Spleen (tissue), 13 donors: ENCODE measurements at places on chromosomes 16 and 17. TPM values are rescaled to one million over a fixed set of nuclear protein-coding genes. Genes with fewer than 3 reads are reported as not detected.

- no peak for DNase-seq
Measured at GRCh38 chr16:76277460-76278030, 344 bp downstream of the CNTNAP4 start.

- DNase-seq = no peak
Measured at GRCh38 chr17:6589266-6589946, 33.1 kb upstream of the PITPNM3 start.

DNA sequence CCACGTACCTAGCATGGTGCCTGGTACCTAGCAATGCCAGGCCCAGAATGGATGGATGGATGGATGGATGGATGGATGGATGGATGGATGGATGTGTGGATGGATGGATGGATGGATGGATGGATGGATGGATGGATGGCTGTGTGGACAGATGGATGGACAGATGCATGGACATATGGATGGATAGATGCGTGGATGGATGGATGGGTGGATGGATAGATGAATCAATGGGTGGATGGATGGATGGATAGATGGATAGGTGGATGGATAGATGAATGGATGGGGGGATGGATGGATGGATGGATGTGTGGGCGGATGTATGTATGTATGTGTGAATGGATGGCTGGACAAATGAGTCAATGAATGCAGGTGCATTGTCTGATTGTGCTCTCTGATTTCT lies 12.6 kb downstream of the GPR139 start:
- no peak for DNase-seq

GRCh38 chr17:59616253-59616920 lies 3.3 kb upstream of the CLTC start:
- no peak for DNase-seq

- DNase-seq = no peak
Measured at GRCh38 chr16:79097771-79098170, 502.8 kb downstream of the MAF start.

DNA sequence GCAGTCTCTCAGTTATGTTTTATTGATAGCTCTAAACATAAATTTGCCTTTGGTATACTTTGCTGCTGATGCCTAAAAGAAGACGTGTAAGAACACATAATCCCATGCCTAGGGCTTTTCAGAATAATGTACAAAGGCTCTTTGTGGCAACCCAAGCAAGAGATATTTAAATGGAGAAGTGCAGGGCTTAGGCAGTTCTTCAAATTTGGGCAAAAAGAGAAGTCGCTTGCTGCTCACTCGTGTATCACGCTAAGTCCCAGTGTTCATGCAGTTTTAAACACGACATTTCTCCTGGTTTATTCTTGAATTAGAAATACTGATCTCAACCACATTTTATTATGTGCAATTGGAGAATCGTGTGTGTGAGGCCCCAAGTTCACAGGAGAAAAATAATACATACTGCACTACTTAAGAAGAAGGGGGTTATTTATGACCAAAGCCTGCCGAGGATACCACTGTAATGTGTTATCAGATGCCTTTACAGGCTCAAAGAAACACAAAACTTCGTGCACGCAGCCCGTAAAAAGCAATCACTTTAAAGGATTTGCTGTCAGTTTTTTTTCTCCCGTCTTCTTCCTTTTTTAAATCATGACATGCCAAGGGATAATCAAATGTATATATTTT lies 22.5 kb upstream of the IRX6 start:
- DNase-seq = no peak

DNA sequence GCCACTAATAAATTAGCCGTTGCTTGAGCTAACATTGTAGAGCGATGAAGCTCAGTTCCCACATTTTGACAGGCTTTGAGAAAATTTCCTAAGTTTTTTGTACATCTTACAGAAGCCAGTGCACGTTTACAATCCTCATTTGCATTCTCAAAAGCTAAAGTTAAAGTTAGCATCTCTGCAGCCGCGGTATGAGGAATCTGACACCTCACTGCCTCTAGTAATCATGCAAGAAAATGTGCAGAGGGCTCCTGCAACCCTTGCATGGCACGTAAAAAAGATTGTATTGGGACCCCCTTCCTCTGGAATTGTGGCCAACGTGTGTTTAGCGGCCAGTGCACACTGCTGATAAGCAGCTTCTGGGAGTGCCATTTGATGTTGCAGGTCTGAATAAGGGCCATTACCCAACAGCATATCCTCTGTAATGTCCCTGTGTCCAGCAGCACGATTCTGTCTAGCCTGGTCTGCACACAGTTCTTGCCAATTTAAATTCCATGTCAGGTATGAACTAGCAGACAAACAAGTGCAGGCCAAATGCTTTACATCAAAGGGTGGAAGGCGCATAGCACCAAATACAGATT lies 12.4 kb upstream of the ZNF689 start:
- peak; percentile 17 for DNase-seq

DNA sequence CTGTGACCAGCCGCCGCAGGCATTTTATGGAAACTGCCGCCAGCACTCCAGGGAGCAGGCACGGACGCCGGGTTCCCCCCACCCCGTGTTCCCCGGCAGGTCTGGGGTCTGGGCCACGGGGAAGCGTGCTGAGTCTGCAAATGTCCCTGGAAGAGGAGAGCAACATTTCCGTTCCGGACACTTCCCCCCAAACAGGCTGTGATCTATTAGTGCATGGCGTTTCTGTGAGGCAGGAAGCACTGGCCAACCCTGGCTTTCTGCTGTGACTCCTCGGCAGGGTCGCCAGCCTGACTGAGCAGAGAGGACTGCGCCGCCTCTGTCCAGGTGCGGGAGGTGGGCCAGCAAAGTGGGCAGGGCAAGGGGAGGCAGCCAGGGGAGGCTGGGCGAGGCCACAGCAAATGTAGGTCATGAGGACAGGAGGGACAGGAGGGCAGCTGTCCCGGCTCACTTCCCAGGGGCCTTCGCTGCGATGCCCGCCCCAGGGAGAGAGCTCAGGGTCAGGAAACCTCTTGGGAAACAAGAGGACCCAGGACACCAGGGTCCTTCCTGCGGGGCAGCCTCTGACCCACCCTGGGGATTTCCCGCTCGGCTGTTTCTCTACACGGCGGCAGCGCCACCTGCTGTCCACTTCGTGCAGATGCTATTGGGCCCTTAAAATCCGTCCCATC lies 9.5 kb downstream of the FOXF1 start:
- DNase-seq = peak; percentile 85

DNA sequence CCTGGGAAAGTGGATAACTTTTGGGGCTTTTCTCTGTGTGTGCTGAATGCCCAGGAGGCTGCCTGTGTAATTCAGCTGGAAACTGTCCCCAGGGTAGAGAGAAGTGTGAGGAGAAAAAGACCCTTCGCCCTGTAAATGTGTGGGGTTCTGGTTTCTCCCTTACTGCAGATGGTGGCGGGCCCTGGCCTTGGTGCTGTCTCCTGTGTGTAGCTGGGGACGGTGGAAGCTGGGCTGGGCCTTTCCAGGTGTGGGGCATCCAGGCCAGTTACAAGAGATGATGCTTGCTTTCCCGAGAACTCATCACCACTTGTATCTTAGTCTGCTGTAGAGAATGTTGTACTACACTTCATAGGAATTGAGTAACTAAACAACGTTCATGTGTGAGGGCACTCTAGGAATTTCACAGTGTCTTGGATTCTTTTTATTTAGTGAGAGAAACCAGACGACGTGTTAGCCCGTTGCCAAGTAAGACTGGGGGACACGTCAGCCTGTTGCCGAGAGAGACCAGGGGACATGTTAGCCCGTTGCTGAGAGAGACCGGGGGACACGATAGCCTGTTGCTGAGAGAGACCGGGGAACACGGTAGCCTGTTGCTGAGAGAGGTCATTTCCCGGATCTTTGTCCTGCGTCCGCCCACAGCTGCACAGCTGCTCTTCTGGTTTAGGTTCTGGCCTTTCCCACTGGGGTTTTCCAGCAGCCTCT lies 43.1 kb downstream of the TBCD start:
- no peak for DNase-seq

DNA sequence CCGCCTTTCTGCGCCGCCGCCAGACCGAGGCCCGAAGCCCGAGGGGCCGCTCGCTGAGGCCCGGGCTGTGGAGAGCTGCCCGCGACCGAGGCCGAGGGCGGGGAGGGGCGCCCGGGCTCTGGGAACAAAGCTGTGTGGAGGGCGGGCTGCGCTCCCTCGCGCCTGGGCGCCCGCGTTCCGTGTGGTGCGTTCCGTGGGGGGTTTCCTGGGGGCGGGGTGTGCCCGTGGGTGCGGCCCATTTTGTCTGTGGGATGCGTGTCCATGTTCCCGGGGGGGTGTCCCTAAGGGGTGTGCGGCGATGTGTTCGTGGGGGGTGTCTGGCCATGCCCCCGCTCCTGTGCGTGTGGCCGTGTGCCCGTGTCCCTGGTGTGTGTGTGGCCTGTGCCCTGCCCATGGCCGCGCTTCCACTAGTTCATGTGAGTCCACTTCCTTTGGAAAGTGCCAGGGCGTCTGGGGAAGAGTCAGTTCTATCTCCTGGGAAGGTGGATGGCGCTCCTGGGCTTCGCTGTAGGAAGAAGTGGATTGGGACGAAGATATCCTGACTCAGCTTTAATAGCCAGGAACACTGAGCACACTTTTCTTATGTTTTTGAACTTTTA lies 520 bp downstream of the JPT2 start:
- DNase-seq = no peak

GRCh38 chr17:73261952-73262675 lies 434 bp upstream of the CPSF4L start:
- DNase-seq = peak; percentile 82

DNA sequence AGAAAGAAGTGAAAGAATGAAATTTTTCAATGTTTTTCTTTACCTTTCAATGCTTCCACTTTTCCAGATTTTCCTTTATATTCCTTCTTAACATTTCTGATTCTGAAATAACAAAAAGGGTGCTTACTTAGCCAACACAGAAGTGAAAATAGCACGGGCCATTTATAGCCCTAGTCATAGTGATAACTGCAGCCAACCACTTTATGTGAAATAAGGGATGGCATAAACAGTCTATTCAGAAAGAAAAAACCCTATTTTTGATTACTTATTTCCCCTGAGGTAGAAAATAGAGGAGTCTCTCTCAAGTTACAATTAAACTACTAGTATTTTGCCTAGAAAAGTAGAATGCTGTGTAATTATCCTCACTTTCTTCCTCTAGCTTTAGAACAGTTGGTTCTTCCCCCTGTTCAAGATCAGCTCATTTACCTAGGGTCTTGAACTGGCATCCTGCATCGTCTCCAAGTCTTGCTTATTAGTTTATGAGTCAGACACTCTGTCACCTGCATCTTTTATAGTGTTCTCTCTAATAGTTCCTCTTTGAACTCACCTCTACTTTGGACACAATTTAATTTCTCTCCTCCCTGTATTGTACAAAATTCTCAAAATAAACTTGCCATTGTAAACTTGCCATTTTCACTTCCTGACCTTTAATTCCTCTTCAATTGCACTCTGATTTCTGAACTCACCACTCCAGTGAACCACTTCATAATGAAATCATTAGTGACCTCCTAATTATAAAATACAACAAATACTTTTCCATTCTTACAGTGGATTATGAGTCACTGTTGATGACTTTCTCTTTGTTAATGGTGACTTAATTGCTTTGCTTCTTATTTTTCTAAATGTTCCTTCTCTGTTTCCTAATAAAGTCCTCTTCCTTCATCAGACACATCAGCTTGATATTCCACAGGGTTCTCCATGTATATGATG lies 23.6 kb downstream of the ABCA6 start:
- DNase-seq = no peak

- DNase-seq = no peak
Measured at GRCh38 chr16:16887193-16887592, 508.3 kb downstream of the NPIPA7 start.

- no peak for DNase-seq
Measured at GRCh38 chr17:41998497-41998896, 18.7 kb downstream of the DNAJC7 start.

DNA sequence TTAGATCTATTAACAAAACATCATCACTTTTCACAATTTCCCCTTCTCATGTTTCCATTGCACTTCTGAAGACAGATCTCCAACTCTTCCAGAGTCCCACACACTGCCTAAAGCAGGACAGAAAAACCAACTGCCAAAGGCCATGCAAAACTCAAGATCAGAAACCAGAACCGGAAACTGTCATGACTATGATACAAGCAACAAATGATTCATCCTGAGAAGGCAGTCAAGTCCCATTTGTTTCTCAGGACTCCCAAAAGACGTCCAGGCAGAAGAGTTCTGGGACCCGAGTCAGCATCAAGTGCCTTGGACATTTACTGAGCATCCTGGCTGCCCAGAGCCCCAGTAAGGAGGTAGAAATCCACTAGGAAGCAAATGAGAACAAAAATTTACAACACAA lies 38.8 kb downstream of the ERN1 start:
- no peak for DNase-seq

GRCh38 chr17:36544044-36544306 lies 744 bp upstream of the GGNBP2 start:
- no peak for DNase-seq

- peak; percentile 95 for DNase-seq
Measured at GRCh38 chr17:17001874-17002520, 30.1 kb upstream of the TNFRSF13B start.

- DNase-seq = no peak
Measured at GRCh38 chr17:75301502-75302206, 12.4 kb upstream of the SLC25A19 start.

GRCh38 chr17:47802341-47803022 lies 19.1 kb downstream of the OSBPL7 start:
- DNase-seq = no peak

DNA sequence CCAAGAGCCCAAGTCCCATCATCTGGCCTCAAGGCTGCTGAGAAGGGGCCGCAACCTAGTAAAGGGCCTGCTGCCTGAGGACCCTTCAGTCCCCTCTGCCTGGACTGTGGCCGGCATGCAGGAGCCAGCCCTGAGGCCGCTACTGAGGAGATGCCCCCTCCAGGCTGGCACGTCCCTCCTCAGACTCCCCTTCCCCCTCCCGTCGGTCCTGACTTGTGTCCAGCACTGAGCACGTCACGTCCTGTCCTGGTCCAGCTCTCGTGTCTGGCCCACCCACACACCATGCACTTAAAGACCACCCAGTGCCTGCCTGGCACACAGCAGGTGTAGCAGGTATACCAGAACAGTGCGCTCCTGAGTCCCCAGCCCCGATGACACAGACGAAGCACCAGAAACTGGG lies 9.6 kb downstream of the MTHFSD start:
- no peak for DNase-seq

GRCh38 chr17:79842656-79843473 lies 3.6 kb upstream of the CBX4 start:
- DNase-seq = no peak

The FBXW10 gene
- total RNA-seq = not detected

The ACBD4 gene
- total RNA-seq = 14.1 TPM

The SLC52A1 gene
- 0.72 TPM for total RNA-seq

The MYL11 gene
- 1.4 TPM for total RNA-seq

The PRM1 gene
- total RNA-seq = not detected

The HIC1 gene
- total RNA-seq = 7.0 TPM

The AP2B1 gene
- total RNA-seq = 144 TPM

The EPN2 gene
- total RNA-seq = 26.0 TPM

The DNAAF1 gene
- total RNA-seq = 1.5 TPM

The PHB1 gene
- total RNA-seq = 66.6 TPM

The ACSF2 gene
- total RNA-seq = 34.8 TPM

The KRTAP1-1 gene
- not detected for total RNA-seq

The CRYBA1 gene
- not detected for total RNA-seq

The KRTAP3-1 gene
- not detected for total RNA-seq
